ENCODE measurements at places on chromosomes 1 and 21.

- no peak for DNase-seq
Measured at GRCh38 chr21:26739189-26739588, 106.0 kb downstream of the ADAMTS1 start.

DNA sequence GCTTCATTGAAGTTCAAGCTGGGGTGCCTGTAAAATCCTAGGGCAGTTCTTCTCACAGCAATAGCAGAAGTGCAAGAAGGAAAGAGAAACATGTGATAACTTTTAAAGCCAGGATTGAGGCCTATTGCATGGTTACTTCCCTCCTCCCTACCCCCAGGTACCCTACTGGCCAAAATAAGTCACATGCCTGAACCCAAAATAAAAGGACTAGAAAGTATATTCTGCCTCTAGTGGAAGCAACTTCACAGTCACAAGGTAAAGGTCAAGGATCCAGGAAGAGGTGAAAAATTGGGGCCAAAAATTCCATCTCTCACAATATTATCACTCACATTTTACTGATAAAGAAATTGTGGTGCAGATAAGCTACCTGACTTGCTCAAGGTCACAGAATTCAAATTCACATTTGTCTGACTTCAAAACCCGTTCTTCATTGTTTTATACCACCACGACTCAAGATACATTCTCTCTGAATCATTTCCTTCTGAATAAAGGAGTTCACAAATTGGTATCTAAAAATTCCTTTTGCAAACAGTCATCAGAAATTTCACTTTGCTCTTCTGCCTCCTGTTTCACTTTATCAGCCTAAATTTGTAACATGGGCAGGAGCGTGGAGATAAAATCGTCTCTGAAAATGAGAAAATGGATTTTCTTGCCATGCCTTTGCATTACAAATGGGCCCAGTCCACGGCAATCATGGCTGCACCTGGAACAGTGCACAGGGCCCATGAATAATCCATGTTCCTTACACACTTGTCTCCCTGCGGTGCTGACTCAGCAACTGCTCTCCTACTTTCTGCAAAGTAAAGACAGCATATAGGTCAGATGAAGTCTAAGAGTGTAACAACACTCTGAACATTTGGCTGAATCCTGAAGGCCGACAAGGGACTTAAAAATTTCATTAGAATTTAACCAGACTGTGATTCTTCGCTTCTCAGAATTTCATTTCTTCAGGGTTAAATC lies 485.3 kb upstream of the NFIA start:
- DNase-seq = no peak

DNA sequence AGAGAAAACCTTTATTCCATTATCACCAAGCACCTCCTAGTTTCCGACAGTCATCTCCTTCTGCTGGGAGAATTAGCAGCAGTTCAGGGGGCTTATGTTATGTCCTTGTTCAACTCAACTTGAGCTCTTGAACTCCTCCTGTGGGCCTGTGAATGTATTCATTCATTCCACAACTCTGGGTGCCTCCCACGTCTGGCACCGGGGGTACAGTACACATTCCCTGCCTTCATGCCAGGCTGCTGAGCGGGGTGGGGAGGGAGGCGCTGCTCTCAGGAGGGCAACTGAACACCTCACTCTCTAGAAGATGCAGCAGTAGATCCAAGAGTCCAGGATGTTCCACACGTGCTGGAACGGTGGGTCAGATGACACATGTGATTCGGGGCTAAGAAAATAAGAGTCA lies 4.3 kb upstream of the MX2 start:
- DNase-seq = peak; percentile 60

DNA sequence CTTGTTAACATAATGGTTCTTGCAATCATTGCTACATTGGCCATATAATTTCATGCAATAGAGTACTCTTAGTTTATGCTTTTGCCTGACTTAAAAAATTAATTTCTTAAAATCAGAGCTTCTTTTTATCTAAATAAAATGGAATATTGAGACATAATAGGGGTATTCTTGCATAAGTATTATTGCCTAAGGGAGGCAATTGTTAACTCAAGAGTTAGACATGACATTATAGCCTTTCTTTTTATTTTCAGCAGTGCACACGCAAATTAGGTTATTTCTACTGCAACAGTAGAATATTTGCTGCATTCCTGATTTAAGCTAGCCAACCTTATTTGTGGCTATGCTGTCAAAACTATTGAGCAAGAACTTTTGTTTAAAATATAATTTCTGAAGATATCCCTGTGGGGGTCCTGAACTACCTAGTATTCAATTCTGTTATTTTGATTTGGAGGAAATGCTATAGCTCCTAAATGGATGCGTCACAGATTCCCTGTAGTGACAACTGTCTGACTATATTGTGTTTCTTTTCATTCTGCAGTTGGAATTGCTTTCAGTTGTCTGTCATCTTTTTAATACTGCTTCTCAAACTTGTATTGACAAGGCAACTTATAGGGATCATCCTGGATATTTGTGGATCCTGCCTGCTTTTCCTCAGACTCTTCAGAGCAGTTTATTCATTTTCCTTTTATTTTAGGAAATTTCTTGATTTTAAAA lies 211.0 kb downstream of the PATJ start:
- DNase-seq = no peak

DNA sequence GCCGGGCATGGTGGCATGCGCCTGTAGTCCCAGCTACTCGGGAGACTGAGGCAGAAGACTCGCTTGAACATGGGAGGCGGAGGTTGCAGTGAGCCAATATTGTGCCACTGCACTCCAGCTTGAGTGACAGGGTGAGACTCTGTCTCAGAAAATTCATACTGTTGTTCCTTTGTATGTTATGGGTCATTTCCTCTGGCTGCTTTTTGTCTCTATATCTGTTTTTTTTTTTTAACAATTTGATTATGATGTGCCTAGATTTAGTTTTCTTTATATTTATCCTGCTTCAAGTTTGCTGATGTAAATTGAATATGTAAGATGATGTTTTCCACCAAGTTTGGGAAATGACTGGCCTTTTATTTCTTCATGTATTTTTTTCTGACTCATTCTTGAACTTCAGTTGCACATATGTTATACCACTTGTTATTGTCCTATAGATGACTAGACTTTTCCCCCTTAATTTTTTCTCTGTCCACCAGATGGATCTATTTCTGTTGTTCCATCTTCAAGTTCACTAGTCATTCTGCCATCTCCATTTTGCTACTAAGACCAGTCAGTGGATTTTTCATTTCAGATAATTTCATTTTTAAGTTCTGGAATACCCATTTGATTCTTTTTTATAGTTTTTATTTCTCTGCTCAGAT lies 173.5 kb downstream of the GALNT2 start:
- no peak for DNase-seq

DNA sequence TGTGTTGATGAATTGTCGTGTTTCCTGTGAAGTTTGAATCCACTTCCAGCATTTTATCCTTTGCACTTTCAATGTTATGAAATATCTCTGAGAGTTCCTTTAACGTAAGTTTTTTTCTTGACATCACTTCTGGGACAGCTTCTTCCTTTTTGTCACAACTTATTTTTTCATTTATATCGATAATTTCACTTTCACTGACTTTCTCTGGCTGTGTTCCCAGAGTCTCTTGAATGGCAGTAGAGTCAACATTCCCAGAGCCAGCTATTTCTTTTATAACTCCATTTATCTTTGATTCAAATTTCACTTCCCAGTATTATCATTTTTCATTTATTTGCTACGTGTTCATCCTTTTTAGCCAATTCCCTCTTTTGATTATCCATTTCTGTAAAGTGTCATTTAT lies 256.5 kb downstream of the PAPPA2 start:
- DNase-seq = no peak

GRCh38 chr1:117573386-117574023 lies 32.3 kb upstream of the TENT5C start:
- DNase-seq = no peak

DNA sequence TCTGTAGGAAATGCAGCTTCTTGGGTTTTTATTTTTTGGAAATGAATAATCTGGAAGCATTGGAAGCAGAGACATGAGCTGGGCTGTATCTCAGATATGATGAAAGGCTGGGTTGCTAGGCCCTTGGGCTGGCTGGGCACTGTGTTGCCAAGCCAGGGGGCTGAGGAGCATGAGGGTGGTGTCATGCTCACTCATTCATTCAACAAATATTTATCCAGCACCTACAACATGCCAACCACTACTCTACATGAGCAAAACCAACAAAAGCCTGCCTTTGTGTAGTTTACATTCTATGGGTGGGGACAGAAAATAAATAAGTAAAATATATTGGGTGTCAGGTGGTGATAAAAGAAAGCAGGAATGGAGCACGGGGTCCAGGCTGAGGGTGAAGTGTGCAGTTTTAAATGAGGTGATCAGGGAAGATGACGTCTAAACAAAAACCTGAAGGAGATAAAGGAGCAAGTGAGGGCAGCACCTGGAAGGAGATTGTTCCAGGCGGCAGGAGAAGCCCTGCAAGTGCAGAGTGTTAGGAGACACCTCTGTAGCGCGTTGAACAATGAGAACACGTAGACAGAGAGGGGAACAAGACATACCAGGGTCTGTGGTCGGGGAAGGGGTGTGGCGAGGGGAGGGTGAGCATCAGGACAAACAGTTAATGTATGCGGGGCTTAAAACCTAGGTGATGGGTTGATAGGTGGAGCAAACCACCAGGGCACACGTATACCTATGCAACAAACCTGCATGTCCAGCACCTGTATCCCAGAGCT lies 10.9 kb downstream of the TAGLN2 start:
- no peak for DNase-seq

GRCh38 chr1:245578308-245578707 lies 423.5 kb downstream of the KIF26B start:
- no peak for DNase-seq

DNA sequence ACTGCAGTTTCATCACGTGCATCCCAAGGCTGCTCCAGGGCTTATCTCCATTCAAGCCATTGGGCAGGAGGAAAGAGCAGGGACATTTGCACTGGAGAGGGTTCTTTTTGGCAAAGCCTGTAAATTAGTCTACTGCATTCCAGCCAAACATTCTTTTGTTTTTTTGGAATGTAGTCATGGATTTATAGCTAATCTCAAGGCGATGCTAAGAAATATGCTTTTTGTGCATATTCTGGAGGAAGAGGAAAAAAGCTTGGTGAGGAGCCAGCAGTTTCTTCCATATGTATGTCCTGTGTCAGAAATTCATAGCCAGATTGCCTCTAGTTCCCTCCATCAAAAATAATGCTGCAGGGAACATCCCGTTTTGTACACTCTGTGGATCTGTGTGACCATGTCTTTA lies 221.4 kb downstream of the BACH1 start:
- no peak for DNase-seq

DNA sequence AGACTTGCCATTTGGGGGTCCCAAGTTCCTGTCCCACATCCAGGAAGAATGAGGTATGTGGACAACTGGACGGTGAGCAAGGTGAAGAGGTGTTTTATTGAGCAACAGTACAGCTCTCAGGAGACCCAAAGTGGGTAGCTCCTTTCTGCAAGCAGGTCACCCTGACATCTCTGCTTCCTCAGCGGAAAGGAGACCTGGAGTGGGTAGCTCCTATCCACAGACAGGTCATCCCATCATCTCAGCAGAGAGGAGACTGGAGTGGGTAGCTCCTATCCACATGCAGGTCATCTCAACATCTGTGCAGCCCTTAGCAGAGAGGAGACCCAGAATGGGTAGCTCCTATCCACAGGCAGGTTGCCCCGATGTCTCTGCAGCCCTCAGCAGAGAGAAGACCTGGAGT lies 13.8 kb upstream of the FNBP1L start:
- DNase-seq = peak; percentile 54

- DNase-seq = peak; percentile 24
Measured at GRCh38 chr1:21662426-21663247, 6.5 kb downstream of the RAP1GAP start.

DNA sequence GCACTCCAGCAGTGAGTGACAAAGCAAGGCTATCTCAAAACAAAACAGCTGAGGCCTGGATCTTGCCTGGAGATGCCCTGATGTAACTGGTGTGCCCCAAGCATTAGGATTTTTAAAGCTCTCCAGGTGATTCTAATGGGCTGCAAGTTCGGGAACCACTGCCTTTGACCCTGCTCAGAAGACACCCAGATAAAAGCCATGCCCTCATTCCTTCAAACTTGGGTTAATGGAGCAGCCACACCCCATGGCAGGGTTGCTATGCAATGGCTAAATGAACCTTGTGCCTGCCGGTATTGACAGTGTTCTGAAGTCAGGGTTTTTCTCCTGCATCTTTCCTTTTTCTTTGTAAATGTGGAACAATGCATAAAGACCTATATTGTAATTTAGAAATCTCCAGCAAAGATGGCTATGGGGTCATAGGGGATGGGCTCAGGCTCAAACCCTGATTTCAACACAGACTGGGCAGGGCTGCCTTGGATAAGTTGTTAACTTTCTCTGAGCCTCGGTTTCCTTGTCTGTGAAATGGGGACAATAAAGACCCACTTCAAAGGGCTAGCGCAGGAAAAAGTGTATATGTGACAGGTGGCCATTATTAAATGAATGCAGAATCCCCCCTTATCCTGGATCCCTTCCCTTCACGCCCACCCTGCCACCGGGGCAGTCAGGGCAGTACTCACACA lies 453 bp downstream of the TFF3 start:
- peak; percentile 47 for DNase-seq

GRCh38 chr1:201471772-201472171 lies 2.8 kb upstream of the PHLDA3 start:
- no peak for DNase-seq
